ENCODE measurements at places on chromosomes 12 and 14.

- DNase-seq, result no peak
Observed at GRCh38 chr12:91267039-91267438, 84.4 kb upstream of the DCN start.

- DNase-seq, result no peak
Observed at GRCh38 chr12:16163146-16163545, 114.3 kb downstream of the SLC15A5 start.

DNA sequence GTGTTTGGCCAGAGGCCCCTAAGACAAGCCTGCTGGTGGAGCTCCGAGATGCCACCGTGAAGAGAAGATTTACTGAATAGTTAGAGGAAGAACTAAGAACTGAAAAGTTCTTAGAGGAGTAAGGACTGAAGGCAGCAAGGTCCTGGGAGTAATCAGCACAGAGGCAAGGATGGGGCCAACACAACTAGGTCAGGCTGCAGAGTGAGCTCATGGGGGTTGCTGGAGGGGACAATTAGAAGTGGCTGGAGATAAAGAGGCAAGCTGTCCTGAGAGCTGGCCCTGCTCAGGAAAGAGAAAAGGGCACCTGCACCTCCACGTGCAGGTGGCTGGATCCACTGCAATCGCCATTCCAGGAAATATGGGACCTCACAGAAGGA, 52.7 kb downstream of the NFKBIA start:
- no peak for DNase-seq

- DNase-seq, result no peak
Observed at GRCh38 chr14:82719617-82720016, 1186.0 kb upstream of the SEL1L start.

DNA sequence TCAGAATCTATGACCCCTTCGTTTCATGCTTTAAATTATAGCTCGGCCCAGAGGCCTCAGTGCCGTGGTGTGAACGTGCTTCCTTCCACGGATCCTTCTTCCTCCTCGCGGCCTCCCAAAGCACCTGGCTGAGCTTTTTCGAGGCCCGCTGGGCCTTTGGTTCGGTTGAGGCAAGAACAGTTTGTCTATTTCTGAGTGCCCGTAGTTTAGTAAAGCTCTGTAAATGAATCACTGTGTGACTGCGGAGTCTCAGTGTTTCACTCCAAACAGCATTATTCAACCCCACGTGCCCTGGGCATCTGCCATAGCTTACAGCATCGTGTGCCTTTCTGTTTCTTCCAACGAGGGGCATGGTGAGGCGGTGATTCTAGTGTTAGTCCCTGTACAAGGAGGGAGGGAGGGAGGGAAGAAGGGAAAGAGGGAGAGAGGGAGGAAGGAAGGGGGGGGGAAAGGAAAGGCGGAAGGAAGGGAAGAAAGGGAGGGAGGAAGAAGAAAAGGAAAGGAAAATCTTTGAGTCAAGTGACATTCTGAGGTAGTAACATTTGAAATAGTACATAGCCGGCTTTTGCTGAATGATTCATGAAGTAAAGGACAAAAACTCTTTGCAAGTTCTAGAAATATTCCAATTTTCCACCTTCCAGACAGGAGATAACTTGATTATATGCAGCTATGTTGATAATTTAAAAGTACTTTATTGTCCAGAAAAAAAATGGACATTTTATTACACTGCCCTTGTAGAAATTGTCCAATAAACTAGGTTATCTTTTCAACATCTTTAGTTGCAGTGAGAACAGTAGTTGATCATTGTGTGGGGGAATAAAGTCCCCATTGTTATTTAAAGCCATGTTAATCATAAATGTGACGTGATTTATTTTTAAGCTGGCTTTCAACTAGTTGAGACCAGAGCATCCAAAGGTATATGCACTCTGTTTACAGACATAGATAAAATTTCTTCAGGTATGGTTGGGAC, 1.2 kb upstream of the TRIM9 start:
- DNase-seq, result no peak

DNA sequence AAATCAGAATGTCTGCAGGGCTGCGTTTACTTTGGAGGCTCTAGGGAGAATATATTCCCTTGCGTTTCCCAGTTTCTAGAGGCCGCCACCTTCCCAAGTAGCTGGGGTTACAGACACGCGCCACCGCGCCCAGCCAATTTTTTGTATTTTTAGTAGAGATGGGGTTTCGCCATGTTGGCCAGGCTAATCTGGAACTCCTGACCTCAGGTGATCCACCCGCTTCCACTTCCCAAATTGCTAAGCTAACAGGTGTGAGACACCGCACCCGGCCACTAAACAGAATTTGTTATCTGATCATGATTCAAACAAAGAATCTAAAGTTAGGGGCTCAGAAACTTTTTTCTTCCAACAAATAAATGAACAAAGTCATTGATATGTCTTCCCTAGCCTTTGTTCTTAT, 114.6 kb downstream of the PPHLN1 start:
- no peak for DNase-seq
